ENCODE measurements at places on chromosomes 7 and 10. TPM values are rescaled to one million over a fixed set of nuclear protein-coding genes. Genes with fewer than 3 reads are reported as not detected.

PAOX gene
- 3.0 TPM for total RNA-seq

OR2A5 gene
- not detected for total RNA-seq

- no peak for ATAC-seq
These were observed 130.2 kb downstream of the EGFR start for GRCh38 chr7:55149001-55149400.

DNA sequence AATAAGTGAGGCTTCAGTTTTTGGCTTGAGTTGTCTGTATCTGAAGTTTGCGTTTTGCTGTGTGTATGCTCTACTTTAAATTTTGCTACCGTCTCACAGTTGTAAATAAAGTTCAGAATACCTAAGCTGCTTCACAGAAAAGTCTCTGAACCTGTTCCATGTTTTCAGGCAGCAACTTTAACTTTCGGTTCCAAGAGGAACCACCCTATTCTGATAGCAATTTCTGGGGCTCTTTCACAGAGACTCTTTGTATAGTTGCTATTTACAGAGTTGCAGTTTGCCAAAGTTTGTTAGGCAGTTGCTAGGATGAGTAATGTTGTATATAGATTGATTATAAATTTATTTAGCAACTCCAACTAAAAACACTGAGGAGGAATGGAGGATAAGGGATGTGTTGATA, 5.7 kb downstream of the FAM221A start:
- no peak for ATAC-seq

GRCh38 chr10:12909836-12910185, 91.7 kb downstream of the CCDC3 start:
- ATAC-seq: no peak

DNA sequence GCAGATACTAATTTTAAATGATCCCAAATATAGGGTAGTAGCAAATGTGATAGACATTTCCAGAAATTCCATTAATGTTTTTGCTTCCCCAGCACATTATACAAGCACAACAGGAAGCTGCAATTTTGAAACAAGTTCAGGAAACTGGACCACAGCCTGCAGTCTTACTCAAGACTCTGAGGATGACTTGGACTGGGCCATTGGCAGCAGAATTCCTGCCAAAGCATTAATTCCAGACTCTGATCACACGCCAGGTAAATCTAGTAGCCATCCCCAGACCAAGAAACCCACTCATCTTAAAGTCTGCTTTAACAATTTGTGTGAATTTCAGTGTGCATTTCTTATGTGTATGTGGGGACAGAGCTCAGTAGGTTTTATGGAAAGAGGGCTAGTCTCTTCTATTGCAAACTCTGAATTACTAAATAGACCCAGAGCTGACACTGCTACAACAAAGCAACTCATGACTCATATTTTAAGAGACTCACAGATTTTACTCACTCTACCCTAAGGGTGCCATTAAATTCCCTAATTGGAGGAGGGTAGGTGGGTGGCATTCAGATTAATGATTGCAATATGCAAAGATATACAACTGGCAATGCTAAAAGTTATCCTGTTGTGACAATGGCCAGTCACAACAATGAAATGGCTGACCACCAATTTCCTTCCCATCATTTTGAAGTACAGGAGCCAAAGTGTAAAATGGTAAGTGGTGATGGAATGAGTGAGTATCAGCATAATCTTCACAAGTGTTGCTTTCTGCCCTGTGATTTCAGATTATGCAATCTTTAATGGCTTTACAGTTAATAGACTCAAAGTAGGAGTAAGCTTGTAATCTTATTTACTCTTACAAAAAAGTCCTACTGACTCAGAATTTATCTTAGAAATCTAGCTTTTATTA, 317.6 kb upstream of the PLXDC2 start:
- ATAC-seq: no peak

GRCh38 chr7:70597066-70597465, 534.9 kb upstream of the GALNT17 start:
- ATAC-seq: no peak

Data from activated T-helper 17 cell treated with anti-CD3 and anti-CD28 coated beads, Interleukin-2, amount 50 U/mL, for 72 hours (primary cell).